ENCODE measurements at places on chromosomes 4 and X.

DNA sequence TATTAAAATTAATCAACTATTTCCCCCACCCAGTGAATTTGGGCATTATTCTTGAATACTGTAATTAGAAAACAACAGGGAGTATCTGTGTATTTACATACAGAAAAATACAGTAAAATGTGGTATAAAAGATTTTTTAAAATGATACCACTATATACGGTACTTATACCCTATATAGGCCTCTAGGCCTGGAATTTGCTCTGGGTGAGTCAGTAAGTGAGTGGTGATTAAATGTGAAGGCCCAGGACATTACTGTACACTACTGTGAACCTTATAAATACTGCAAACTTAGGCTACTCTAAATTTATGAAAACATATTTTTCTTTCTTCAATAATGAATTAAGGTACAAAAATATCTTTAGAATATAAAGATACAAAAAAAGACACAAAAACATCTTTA lies 6.3 kb upstream of the CSN3 start:
- DNase-seq = no peak

DNA sequence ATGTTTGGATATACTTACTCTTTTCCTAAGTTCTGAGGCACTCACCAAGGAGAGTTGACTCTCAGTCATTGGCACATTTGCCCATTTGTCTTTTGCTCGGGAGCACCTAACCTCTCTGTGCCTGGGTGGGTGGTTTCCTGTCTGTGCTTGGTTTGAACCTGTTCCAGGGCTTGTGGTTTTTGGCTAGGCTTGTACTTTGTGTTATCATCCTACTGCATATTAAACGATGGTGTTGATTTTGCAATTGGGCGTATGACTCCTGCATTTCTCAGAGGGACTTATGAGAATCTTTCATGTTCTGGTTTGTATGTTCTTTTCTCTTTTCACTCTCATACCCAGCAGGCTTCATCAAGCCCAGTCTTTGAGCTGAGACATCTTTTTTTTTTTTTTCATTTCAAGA lies 161.7 kb downstream of the BTC start:
- no peak for DNase-seq

- no peak for DNase-seq
These were observed 51.8 kb upstream of the CBLL2 start for GRCh38 chrX:22220941-22221340.

GRCh38 chr4:187903106-187903505 lies 92.5 kb upstream of the ZFP42 start:
- DNase-seq = no peak

GRCh38 chr4:86389664-86390063 lies 29.8 kb upstream of the MAPK10 start:
- no peak for DNase-seq

DNA sequence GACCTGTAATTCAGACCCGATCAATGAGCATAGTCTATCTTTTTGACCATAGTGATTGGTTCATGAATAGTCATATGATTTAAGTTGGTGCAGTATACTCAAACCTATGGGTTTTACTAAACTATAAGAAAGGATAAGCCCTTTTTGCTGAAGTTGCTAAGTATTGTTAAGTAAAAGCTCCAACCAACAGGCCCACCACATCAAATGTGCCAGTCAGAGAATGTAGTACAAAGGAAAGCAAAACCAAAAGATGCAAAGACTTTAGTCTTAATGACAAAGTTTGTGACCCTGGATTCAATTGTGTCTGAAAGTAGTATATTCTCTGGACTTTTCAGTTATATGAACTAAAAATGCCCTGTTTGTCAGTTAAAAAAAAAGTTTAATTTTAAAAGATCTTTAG lies 208.1 kb upstream of the TET2 start:
- DNase-seq = no peak

- no peak for DNase-seq
These were observed 16.8 kb upstream of the SLC34A2 start for GRCh38 chr4:25638806-25639205.

DNA sequence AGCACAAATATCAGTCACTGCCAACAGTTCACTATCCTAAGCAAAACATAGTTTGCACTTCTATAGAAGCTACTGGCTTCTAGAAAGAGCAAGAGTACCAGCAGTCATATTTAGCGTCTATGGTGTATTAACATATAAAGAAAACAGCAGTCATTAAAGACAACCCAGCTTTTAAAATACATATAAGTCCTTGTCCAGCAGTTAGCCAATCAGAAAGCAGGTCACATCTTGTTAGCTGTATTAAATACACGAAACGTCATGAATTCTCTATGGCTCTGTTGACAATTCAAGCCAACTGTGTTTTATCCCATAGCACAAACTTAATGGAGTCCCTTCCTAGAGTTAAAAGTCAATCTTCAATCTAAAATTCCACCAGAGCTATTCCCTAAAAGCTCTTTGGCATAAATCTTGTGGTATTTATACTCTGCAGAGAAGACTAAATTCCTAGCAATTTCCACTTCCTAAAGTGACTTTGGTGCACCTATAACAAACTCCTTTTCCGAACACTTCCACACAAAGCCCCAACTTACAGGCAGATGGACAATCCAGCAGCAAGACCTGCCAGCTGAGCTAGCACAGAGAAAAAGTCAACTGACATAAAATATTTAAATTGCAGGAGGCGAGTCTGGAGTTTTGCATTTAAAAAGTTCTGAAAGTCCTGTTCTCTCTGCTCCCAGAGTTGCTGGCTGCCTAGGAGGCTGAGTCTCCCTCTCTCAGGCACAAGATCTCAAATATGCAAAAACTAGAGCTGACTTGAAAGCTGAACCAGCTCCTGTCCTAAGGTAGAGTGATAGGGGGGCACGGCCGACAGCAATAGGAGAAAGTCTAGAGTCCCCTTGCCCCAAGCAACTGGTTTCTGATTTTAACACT lies 1.3 kb downstream of the LDB2 start:
- DNase-seq = no peak

GRCh38 chr4:113300471-113300928 lies 251.0 kb downstream of the ANK2 start:
- DNase-seq = no peak
